ENCODE measurements at places on chromosomes 4 and X.

DNA sequence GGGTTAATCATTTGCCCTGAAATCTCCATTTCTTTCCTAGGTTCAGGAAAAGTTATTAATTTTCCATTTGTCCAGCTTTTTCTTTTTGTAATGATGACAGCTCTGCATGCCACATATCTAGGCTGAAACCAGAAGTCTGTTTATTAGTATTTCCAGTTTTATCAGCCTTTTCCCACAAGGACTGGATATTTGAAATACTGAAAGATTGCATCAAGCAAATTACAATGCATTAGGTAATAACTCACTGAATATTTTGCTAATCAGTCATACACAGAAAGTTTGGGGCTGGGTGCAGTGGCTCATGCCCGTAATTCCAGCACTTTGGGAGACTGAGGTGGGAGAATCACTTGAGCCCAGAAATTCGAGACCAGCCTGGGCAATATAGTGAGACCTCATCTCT, 21.5 kb downstream of the SLC9A7 start:
- no peak for DNase-seq

GRCh38 chr4:119050527-119051090, 85.0 kb upstream of the MYOZ2 start:
- no peak for DNase-seq

- DNase-seq = no peak
These were observed 153.8 kb downstream of the DCLK2 start for GRCh38 chr4:150232029-150232428.

DNA sequence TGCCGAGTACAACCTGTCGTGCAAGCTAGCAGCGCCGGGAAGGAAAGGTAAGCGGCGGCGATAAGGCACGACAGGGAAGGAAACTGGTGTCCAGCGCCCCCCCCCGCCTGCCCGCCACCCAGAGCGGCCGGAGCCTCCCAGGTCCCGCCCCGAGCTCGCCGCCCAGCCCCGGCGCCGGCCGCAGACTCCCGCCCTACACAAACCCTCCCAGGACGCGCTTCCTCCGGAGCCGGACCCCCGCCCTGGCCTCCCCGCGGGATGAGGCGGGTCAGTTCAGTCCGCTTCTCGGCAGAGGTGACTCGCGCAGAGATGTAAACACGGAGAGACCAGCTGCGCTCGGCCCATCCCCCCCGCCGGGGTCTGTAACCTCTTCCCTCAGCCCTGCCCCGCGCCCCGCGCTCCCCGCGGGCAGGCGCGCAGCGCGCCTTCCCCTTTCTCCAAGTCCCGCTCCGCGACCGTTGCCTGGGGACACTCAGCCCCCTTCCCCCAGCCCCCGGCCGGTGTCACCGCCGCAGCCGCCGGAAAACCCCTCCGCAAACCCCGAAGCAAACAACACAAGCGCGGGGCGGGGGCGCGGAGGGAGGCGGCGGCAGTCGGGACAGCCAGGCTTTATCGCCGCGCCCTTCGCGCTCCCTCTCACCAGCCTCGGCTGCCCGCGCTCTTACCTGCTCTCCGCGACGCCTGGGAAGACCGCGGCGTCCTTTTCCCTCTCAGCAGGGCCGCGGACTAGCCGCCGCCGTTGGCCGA, 543 bp downstream of the ELF2 start:
- DNase-seq = peak; percentile 42

DNA sequence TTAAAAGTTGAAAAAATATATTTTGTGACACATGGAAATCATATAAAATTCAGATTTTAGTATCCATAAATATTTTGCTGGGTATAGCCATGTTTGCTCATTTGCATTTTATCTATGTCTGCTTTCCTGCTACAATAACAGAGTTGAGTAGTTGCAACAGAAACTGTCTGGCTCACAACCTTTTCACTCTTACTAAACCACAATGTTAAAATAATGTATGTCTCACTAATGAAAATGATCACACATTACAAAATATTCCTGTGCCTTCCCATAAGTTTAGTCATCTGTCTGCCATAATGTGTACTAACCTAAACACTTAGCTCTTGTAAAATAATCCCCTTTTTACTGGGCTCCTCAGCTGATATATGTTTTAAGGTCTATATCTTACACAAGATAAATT, 174.0 kb upstream of the PRPS2 start:
- DNase-seq = no peak

- DNase-seq = no peak
These were observed 600.5 kb upstream of the SLIT2 start for GRCh38 chr4:19650903-19651864.

DNA sequence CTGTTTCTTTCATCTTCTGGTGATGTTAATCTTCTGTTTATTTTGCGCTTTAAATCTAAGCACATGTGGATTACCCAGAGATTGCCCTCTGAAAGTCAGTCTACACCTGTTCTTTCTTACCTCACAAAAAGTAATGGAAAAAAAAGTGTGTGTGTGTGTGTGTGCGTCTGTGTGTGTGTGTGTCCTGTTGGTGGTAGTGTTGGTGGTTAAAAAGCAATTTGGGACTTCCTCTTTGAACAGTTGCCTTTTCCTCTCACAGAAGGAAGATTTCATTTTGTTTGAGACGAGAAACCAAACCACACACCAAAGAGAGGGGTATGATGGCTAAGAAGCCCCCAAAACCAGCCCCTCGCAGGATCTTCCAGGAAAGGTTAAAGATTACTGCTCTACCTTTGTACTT, at the start of gene STAP1:
TSS of gene STAP1 (plus strand) at position 235 of the 400 bp plus-strand sequence. CDS start at position 318, 83 bp downstream.
- no peak for DNase-seq

DNA sequence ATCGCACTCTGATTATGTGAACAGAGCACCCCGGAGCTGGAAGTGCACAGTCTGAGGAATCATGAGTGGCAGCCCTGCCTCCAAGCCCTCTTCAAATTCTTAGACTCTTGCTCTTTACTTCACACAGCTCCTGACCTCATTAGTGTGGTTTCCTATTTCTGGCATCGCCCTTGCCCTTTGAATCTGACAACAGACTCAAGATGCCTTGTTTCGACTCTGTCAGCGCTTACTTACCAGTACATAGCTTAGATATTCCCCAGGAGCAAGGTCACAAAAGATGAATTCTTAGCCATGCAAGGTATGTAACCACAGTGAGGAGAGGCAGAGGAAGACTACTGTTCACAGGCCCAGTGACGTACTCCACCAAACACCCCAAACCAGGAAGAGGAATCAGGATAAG, 167.2 kb downstream of the KDR start:
- no peak for DNase-seq

- no peak for DNase-seq
These were observed 60.7 kb upstream of the RAPGEF2 start for GRCh38 chr4:159042097-159042605.

DNA sequence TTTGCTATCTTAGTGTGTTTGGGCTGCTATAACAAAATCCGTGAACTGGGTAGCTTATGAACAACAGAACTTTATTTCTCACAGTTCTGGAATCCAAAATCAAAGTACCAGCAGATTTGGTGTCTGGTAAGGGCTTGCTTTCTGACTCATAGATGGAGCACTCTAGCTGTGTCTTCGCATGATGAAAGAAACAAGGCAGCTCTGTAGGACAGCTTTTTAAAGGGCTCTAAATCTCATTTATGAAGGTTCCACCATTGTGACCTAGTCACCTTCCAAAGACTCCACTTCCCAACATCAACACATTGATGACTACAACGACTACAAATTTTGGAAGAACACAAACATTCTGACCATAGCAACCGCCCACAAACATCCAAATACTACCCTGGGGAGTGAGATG, 158.6 kb upstream of the LCORL start:
- no peak for DNase-seq

- no peak for DNase-seq
These were observed 20.8 kb downstream of the ATP5ME start for GRCh38 chr4:653080-653821.

- no peak for DNase-seq
These were observed 767.5 kb downstream of the DMD start for GRCh38 chrX:32443841-32444240.

DNA sequence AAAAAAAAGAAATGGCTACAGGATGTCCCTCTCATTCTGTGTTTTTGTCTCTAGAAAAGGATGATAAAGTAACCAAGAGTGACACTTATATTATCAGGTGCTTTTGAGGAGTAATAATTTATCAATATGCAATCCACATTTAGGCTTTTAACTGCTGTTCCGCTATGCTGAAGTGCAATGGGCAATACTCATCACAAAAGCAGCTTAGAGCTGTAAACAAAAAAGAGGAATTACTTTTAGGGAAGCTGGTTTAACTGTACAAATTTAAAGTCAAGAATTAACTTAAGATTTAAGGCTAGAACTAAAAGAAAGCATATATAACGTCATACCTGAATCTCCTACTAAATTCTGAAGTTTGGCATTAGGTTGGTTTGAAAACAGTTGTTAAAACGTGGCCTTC, 93.5 kb upstream of the DDX3X start:
- DNase-seq = no peak

DNA sequence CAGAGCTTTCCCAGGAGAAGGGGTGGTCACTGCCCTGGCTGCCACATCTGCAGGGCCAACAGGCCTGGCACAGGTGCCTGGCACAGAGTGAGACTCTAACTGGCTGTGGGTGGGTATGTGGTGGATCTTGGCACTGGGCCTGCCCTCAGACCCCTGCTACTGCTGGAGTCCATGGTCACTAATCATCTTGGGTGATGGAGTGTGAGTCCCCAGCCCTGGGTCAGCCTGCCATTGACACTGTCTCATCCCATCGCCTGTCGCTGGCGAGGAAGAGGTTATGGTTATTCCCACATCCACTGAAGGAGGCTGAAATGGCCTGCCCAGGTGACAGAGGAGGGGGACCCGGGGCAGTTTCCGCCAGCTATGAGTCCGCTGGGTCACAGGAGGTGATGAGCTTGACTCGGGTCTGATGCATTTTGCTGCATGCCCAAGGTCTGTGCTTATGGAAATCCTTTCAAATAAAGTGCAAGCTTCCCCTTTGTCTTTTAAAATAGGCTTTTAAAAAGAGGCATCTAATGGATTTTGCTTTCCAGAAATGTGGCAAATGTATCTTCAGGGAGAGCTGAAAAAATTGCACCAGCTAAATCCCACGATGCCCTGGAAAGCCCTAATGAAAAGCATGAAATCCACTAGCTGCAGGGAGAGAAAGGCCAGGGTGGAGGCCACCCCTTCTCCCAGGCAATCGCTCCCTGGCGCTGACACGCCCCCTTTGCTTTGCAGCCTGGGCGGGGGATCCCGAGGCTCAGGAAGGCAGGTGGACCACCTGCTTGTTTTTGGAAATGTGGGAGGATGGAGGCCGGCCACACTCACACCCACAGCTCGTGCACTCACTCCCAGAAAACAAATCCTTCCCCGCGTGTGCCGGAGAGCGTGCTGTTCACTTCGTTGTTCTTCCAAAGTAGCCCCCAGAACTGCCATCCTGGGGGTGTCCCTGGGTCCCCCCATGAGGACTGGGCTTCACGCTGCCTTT, 54.9 kb downstream of the ABLIM2 start:
- no peak for DNase-seq

DNA sequence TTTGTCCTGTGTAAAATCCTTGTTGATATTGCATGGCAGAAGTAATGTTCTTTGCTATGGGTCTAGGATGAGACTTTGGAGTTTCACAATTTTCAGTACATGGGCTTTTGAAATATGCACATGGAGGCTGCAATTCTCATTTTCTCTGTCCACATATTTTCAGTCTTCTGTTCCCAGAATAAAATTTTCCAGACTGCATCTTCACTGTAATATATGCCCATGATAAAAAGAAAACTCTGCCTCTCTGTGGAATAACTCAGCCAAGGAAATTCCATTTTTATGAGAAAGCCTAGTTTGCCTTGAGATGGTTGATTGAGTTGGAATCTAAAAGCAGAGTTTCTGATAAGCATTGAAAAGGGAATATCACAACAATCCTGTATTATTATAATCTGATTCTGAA, 601.4 kb upstream of the AADAT start:
- no peak for DNase-seq

GRCh38 chr4:82201303-82201702, 172.5 kb downstream of the HNRNPD start:
- DNase-seq = no peak

DNA sequence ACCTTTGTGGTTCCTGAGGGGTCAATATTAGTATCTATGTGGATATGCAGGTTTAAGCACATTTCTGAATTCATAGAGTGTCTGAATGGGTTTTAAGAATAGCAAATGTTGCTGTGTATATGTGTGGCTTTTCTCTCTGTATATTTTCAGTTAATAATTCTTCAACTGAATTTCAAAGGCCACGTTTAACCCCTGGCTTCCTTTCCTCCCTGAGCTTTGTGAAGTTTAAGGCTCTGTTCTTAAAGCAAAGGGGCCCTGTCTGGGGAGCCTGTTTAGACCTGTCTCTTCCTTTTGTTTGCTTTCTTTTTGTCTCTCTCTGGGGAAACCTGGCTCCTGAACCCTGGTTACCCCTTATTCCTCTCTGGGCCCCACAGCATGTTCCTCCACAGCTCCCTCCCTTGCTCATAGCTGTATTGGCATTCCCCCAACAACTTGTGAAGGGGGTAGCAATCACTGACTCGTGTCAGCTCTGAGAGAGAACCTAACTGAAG, 139.1 kb downstream of the COL4A6 start:
- DNase-seq = no peak

- no peak for DNase-seq
These were observed 114.4 kb downstream of the GLRA3 start for GRCh38 chr4:174714393-174715211.

DNA sequence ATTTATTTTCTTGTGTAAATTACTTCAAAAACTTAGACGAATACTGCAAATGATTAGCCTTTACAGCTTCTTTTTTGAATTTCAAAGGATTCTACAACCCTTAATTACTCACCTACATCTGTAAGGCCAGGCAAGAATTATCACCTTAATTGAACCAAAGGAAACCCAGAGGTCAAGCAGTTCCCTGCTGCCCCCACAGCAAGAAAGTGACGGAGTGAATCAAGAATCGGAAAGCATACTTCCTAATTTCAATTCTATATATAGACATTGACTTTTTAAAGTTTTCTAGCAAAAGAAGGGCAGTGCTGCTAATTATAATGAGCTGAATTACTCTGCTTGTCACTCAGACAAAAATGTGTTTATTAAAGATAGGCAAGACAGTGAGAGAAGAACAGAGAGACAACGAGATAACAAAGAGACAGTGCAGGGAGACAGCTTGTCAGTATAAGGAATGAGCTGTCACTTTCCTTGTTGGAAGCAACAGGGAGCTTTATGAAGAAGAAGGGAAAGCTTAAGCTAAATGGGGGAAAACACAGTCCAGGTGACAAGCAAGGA, 47.5 kb upstream of the SPANXN4 start:
- DNase-seq = no peak

DNA sequence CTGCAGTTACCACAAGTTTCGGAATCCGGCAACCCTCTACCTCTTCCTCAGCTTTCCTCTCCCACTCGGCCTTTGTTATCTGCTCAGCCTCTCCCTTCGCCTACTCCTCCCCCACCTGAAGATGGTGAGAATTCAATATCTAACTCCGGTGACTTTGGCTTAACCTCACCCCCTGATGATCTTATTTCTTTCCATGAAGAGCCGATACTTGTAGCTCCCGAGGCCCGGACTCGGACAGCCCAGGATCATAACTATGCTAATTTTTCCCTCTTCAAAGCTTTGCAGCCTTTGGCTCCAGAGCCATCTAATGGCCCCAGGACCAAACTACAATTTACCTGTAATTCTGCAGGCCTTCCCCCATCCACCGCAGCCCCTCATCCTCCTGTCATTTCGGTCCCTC, 32.0 kb upstream of the MGST2 start:
- DNase-seq = no peak

All from activated T-cell treated with anti-CD3 and anti-CD28 coated beads for 24 hours (primary cell).